ENCODE measurements at places on chromosomes 2 and 18.

GRCh38 chr2:155368934-155369333 is 670.4 kb downstream of the KCNJ3 start:
- no peak for DNase-seq

- DNase-seq = no peak
Measured at GRCh38 chr2:156046900-156047299, 285.6 kb downstream of the NR4A2 start.

DNA sequence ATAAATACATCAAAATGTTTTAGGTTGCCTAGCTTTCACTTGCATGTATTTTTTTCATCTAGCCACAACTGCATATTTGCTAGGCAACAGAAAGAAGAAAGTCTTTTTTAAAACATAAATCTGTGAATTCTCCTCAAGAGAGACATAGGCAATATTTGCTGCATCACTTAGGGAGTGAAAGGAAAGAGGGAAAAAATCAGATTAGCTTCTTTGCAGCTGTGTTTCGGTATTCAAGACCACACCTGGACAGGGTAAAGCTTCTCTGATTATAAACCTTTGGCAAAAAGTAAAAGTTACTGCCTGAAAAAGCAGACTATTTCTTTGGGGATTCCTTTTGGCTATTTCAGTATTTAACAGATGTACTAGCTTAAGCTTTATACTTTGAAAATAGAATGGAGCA is 280.9 kb upstream of the ZSWIM2 start:
- no peak for DNase-seq

GRCh38 chr2:237403024-237403882 is 10.7 kb downstream of the COL6A3 start:
- DNase-seq = no peak

DNA sequence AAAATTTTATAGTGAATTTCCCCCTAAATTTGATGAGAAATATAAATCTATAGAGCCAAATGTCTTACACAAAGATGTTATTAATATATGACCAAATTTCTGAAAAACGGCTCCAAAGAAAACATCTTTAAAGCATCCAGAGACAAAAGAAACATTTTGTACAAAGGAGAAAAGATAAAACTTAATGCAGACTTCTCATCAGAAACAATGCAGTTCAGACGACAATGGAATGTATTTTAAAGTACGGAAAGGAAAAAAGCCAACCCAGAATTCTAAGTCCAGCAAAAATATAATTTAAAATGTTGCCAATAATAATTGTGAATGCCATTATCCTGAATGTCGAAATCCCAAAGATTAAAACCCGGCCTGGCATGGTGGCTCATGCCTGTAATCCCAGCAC is 129.4 kb downstream of the MCFD2 start:
- no peak for DNase-seq

GRCh38 chr2:97851172-97851571 is 137.8 kb downstream of the ZAP70 start:
- no peak for DNase-seq

DNA sequence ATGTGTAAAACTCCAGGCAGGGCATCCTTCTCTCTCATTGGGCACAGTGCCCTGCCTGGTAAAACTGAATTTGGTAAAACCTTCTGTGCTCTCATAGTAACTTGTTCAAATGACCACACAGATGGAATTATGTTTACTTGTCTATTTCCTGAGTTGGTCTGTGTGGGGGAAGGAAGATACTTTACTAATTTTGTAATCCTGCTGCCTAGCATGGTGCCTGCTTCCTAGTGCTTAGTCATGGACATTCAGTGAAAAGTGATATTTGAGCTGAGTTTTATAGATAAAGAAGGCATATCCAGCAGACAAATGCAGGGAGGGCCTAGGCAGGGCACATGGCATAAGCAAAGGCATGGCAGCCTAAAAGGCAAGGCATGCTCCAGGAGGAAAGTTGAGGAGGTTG is 199.4 kb downstream of the FSHR start:
- DNase-seq = no peak

DNA sequence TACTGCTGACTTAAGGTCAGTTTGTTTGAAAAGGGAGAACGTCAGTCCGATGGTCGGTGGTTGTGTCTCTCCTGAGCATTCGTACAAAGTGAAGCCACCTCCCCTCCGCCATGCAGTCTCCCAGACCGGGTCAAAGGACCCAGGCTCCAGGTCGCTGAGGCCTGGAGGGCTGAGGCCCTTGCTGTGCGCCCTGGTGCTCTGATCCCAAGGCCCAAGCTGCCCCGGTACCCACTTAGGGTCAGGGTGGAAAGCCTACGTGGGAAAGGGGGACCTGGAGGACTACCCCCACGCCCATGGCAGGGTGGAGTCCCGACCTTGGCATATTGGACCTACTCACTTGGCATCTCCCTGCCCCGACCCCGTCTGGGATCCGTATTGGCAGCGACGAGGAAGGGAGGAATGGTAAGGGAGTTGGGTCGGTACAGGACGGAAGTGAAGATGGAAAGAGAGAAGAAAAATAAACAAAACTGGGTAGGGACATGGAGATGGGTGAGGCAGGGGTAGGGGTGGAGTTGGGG is 8.0 kb upstream of the SIX3 start:
- DNase-seq = no peak

- no peak for DNase-seq
Measured at GRCh38 chr18:32889615-32890593, 117.1 kb upstream of the KLHL14 start.

DNA sequence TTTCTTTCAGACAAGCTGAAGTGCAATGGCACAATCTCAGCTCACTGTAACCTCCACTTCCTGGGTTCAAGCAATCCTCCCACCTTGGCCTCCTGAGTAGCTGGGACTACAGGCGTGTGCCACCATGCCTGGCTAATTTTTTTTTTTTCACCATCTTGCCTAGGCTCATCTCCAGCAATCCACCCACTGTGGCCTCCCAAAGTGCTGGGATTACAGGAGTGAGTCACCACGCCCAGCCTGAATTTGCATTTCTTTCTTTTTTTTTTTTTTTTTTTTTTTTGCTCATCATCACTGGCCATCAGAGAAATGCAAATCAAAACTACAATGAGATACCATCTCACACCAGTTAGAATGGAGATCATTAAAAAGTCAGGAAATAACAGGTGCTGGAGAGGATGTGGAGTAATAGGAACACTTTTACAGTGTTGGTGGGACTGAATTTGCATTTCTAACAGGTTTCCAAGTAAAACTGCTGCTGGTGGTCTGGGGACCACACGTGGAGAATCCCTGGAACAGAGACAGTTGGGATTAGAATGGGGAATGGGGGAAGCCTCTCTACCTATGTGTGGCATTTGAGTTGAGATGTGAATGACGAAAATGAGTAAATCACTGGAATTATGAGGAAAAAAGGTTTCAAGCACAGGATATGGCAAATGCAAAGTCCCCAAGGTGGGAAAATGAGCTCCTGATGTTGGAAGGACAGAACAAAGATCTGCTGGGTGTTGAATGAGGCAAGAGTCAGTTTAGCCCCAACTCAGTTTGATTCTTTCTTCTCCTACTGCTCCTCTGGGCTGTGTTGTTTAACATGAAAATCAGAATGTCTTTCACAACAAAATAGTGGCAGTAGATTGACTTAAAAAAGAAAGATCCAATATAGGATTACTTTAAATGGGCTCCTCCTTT is 88.8 kb upstream of the MAP4K4 start:
- no peak for DNase-seq

DNA sequence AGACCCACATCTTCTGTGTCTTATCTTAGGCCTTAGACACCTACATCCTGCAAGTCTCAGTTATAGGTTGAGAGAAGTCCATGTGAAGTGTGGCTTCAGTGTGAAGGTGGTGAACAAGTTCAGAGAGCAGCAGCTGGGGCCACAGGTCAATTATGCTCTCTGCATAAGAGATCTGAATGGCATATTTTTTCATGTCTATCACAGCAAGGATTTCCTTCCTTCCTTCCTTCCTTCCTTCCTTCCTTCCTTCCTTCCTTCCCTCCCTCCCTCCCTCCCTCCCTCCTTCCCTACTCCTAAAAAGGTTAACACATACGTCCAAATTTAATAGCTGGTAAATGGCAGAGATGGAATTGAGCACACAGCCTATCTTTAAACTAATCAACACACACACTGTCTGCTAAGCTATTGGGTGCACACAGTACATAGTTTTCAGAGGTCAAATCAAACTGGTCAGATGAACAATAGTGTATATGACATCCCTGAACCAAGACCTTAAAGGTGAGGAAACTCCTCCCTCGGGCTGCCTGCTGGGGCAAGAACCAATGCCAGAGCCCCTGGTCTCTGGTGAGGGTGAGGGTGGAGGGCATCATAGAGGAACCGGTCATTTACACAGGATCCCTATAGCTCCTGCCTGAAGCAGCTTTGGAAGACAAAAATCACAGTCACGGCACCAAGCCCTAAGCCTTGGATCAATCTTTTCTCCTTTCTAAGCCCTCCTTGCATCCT is 240.9 kb downstream of the ICOS start:
- no peak for DNase-seq

DNA sequence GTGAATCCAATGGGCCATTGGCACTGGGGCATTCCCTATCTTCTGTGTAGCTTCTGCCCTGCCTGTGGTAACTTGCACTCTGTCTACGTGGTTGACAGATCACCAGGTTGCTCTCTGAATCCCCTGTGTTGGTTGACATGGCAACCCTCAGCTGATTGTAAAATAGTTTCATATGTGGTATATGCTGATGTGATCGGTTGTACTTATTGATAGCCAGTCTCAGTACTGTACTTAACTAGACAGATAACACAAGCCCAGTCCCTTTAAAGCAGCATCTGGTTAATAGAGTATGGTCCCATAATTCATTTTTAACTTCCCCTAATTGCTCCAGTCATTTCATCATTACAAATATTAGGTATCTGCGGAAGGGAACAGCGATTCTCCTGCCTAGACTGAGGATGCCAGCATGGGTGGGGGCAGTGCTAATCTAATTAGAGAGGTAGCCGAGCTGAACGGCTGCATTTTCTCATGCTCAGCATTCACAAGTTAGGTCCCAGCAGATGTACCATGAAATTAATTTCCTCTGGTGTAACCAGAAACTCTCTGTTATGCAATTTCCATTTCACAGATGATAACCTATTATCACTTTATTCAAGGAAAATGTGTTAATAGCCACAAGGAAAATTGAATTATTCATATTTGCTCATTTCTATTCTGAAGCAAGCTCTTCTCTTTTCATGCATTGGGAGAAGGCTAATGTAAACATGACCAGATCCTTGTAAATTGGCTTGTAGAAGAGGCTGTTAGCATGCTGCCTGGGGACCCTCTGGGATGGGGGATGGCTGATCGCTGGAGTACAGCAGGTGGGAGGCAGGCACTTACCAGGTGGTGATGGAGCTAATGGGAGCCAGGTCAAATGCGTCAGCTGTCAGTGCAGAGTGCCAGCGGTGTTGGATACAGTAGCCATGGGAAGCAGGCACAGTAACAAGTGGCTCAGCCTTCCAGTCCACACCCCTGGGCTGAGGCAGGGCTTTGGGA is 608.3 kb downstream of the GALR1 start:
- DNase-seq = no peak

DNA sequence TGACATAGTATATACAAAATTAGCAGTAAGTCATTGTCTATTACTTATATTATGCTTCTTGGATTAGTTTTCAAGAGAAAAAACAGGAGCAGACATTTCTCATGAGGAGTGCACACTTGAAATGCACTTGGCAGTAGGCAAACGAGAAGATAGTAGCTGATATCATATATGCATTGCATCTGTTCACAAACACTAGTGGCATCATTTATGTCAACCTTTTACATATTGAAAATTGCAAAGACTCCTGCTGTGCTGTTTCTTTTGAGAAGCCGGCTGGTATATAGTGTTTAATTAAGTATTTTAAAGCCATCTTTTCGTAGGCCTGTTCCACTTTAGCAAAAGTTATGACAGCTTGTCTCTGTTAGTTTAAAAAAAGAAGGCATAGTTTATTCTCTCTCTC is 58.4 kb upstream of the SLC8A1 start:
- no peak for DNase-seq

GRCh38 chr2:65417509-65418085 is 14.8 kb downstream of the SPRED2 start:
- no peak for DNase-seq

- no peak for DNase-seq
Measured at GRCh38 chr2:221434142-221434541, 138.0 kb downstream of the EPHA4 start.

GRCh38 chr2:184530959-184531358 is 67.4 kb upstream of the ZNF804A start:
- no peak for DNase-seq

GRCh38 chr2:231928901-231929725 is 2.9 kb upstream of the NPPC start:
- DNase-seq = no peak

- DNase-seq = no peak
Measured at GRCh38 chr2:32136097-32136496, 29.6 kb upstream of the SLC30A6 start.

DNA sequence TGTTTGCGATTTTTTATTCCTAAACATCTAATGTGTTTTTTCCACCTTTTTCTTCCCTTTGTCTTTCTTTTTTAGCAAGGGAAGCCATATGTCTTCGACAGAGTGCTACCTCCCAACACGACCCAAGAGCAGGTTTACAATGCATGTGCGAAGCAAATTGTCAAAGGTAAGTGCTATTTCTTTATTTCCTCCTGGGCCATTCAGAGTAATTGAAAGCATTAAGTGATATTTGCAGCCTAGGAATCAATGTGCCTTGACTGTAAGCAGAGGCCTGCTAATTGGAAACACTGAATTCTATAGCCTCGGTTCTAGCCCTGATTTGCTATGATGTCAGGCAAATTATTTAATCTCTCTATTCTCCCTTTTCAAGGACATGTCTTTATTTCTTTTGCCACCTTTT is 47.0 kb downstream of the KIF5C start:
- no peak for DNase-seq

DNA sequence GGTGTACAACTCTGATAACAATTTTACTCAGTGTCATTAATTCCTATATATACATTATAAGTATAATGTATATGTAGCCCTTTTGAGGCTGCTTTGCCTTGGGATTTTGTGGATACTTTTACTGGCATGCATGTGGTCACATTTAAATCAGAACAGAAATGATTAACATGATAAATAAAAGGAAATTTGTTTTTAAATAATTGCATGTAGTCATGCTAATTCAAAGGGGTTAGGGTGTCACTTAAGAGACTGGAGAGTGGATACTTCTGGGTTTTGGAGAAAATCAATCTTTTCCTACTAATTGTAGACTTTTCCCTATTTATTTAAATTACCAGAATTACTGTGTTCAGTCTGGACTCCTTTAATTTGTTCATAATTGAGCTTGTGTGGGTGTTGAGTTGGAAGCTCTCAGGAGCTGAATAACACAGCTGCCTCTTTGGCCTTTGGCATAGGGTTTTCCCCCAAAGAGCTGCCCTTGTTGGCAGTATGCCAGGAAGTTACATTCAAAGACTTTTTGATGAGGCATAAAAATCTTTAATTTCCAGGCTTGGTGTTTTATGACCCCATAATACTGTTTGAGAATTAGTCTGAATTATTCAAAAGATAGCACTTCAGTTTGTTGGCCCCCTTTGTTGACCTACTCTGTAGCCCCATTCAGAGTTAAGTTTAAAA is 484.7 kb upstream of the NRP2 start:
- DNase-seq = no peak

Measured in iPS DF 6.9 (cell line).